Right kidney (tissue), 9 donors: ENCODE measurements at places on chromosomes 13 and 19.

- no peak for DNase-seq
Measured at GRCh38 chr19:34734537-34735103, 577 bp downstream of the ZNF181 start.

- DNase-seq: no peak
Measured at GRCh38 chr19:55362990-55363716, at the start of gene GARIN5B. Gene GARIN5B, minus strand, starts transcription at chr19:55363260. Its CDS starts 194 bp downstream, at chr19:55363066.

- DNase-seq: no peak
Measured at GRCh38 chr19:50562329-50562728, 5.9 kb downstream of the LRRC4B start.

DNA sequence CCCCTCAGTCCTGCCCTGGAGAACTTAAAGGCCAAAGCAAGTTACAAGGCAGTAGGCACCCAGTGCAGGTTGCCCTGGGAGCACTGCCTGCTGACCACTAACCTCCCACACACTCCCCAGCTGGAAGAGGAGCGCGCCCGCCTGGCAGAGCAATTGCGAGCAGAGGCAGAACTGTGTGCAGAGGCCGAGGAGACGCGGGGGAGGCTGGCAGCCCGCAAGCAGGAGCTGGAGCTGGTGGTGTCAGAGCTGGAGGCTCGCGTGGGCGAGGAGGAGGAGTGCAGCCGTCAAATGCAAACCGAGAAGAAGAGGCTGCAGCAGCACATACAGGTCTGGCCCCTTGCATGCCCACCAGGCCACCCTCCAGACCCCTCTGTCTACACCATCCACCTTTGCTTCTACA lies 61.1 kb downstream of the KCNC3 start:
- no peak for DNase-seq

DNA sequence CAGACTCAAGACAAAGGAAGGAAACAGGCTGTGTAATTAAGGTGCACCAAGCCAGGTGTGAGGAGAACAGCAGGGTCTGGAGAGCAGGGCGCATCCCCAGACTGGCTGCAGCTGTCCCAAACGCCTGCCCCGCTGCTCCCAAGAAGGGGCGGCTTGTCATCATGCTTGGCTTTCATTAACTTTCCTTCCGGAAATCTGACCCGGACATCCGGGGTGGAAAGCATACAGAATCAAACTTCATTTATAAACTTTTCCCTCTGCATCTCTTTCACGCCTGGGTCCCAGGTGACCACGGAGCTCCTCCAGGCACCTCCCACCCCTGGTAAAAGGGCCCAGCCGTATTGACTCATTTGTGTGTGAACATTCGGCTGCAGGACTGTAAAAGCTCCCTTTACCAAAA lies 31.7 kb downstream of the TSHZ3 start:
- DNase-seq: peak; percentile 20

GRCh38 chr13:51005566-51005965 lies 96.0 kb downstream of the RNASEH2B start:
- no peak for DNase-seq

DNA sequence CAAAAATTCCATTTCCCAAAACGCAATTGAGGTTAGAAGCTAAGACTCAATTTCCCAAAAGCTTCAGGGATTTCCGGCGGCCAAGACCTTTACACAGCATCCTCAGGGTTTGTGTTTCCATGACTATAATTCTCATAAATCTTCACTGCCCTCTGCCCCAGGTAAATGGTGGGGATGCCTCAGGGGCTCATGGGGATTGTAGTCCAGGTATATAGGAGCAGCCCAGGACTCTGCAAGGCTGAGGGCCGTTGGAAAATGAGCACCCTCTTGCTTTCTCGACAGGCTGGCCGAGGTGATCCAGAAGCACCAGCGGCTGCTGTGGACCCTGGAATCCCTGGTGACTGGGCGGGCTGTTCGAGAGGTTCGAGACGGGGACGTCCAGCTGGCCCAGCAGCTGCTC lies 6.4 kb downstream of the ALDH16A1 start:
- DNase-seq: no peak

DNA sequence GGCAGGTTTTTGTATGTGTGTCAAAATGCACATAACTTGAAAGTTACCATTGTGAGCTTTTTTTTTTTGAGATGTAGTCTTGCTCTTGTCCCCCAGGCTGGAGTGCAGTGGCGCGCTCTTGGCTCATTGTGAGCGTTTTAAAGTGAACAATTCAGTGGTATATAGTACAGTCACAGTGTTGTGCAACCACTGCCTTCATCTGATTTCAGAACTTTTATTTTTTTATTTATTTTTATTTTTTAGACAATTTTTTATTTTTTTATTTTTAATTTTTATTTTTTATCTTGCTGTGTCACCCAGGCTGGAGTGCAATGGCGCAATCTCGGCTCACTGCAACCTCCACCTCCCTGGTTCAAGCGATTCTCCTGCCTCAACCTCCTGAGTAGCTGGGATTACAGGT lies 15.0 kb downstream of the SLC25A42 start:
- DNase-seq: no peak
